ENCODE measurements at places on chromosomes 5 and 9.

DNA sequence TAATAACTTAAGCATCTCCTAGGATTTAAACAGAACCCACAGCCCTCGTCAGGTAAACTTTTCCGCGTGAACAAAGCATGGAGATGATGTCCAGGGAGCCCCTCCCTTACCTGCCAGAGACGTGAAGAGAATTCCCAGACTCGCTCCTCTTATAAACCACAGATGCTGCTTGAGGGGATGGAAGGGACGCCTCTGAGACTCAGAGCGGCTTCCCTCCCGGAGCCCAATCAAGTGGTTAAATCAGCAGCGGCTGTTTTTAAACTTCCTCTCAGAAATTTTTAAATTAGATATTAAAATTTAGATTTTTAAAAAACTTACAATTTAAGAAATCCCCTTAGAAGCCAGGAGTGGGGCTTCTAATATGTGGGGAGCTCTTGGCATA lies 71.8 kb downstream of the RAPGEF1 start:
- no peak for DNase-seq

- no peak for DNase-seq
Observed at GRCh38 chr9:84748112-84748511, 78.6 kb downstream of the NTRK2 start.

GRCh38 chr9:137611623-137612609 lies 6.4 kb downstream of the ARRDC1 start:
- DNase-seq: peak; percentile 23

- no peak for DNase-seq
Observed at GRCh38 chr5:125201446-125202052, 455.1 kb upstream of the ZNF608 start.

GRCh38 chr5:111214052-111214742 lies 10.0 kb upstream of the CAMK4 start:
- DNase-seq: no peak

DNA sequence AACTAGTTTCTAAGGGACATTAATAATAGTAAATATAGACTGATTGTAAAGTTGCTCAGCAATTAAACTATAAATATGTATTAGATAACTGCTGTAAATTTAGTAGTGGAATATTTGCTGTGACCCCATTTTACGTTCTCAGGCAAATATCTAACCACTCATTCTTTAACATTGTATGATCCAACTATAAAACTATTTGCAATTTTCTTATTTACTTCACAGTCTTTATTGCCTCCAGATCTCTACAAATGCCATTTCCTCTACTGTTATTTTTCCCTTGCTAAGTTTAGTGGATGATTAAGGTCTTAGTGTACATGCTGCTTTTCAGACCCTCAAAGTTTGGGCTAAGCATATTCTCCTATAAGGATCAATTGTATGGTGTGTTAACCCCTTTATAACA lies 526.2 kb upstream of the ST8SIA4 start:
- no peak for DNase-seq

- DNase-seq: no peak
Observed at GRCh38 chr5:94693043-94693822, 74.8 kb downstream of the SLF1 start.

GRCh38 chr9:37528652-37529471 lies 43.1 kb downstream of the POLR1E start:
- DNase-seq: peak; percentile 77

Measured in activated T-helper 9 cell treated with anti-CD3 and anti-CD28 coated beads, Interleukin-2, amount 50 U/mL, for 16 hours (primary cell).